SJSA1 (cell line): ENCODE measurements at places on chromosomes 6 and 20. TPM values are rescaled to one million over a fixed set of nuclear protein-coding genes. Genes with fewer than 3 reads are reported as not detected.

HLA-DQB1 gene
- not detected in 2 replicates for total RNA-seq

ITPR3 gene
- total RNA-seq, result 9.0 and 11.4 TPM in 2 replicates

EDN3 gene
- total RNA-seq, result not detected in 2 replicates

PDE10A gene
- total RNA-seq, result 1.7 and 2.4 TPM in 2 replicates

FKBP1C gene
- total RNA-seq, result 0.09 and 0.37 TPM in 2 replicates

MROH8 gene
- total RNA-seq, result 2.3 and 5.1 TPM in 2 replicates

TRAPPC3L gene
- 0.06 TPM in 1 of 2 replicates, not detected in the other for total RNA-seq

HRH3 gene
- total RNA-seq, result not detected in 2 replicates
